ENCODE measurements at places on chromosomes 7 and 10.

- DNase-seq, result no peak
Measured at GRCh38 chr10:105644091-105644490, 1003.0 kb downstream of the SORCS3 start.

- no peak for DNase-seq
Measured at GRCh38 chr7:125112850-125113249, 183.2 kb upstream of the POT1 start.

DNA sequence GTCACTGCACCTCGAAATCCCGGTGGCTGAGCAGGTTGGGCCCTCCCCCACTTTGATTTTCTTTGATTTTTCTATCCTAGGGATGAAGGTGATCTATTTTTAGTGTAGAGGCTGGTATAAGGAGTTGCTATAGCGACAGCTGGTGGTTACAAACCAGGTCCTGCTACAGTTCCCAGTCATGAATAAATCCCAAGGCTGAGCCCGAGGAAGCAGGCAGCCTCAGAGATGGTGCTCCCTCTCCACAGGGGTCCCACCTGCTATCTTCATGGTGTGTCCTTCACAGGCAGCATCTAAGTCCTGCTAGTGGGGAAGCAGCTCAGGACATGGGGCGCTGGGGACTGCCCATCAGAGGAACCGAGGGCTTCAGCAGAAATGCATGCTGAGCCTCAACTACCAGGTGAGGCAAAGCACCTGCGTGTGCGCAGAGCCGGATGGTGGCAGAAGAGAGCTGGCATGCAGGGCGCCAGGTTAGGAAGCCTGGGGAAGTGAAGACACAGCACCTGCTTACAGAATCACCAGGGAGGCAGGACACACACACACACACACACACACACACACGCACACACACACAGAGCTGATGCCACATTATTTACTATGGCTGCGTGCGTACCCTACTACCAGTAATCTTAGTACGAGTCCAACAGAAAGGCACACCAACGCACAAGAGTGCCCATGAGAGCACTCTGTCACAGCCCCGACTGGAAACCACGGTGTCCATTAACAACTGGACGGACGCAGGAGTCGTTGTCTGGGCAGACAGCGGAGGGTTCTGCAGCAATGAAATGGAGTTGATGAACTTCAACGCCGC, 150.9 kb downstream of the PRKAG2 start:
- DNase-seq, result no peak

DNA sequence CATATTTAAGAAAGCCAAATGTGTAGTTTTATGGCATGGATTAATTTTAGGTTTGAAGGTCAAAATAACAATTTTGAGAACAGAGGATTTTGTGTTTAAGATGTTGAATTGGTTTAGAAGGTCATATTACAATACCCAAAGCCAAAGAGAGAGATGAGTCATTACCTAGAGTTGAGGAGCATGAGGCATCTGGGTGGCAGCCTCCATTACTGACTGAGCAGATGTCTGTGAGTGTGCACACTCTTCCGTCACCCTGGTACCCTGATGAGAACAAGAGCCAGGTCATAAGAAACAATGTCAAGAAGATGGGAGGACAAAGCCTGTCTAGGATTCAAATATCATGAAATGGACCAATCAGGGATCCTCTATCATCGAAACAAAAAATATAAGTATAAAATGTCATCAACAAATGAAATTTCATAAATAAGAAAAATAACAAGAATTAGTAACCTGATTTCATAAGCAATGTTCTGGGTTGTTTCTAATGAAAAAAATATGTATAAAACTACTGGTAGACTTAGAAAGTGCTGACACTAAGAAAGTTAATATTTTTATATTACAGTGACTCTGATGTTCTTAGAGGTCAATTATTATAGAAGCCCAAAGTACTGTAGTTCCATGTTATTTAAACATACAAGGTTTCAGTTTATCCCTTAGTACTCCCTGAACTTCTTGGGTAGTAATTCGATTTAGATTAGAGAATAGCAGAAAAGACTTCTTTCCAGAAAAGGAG, 20.0 kb downstream of the CUBN start:
- DNase-seq, result no peak

DNA sequence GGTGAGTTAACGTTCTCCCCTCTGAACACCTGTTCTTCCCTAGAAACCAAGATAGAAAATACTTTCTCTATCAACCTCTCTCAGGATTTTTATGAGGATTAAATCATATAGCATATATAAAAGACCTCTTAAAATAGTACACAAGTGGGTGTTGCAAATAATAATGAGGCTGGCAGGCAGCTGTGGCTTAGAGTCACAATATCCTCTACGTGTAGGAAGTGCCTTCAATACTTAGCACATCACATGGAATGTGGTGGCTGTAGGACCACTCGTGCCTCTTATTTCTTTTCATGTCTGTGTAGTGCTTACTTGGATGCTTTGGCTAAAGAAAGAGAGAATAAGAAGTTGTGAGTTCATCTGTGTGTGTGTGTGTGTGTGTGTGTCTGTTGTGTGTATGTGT, 96.3 kb downstream of the PRLHR start:
- DNase-seq, result no peak
